Mesendoderm (in vitro differentiated cells): ENCODE measurements at places on chromosomes 6 and 20.
A peak's percentile ranks its signal among the peaks of the same experiment; 100 is the strongest.

GRCh38 chr6:48144021-48144420 lies 33.0 kb upstream of the PTCHD4 start:
- DNase-seq = peak; percentile 15

DNA sequence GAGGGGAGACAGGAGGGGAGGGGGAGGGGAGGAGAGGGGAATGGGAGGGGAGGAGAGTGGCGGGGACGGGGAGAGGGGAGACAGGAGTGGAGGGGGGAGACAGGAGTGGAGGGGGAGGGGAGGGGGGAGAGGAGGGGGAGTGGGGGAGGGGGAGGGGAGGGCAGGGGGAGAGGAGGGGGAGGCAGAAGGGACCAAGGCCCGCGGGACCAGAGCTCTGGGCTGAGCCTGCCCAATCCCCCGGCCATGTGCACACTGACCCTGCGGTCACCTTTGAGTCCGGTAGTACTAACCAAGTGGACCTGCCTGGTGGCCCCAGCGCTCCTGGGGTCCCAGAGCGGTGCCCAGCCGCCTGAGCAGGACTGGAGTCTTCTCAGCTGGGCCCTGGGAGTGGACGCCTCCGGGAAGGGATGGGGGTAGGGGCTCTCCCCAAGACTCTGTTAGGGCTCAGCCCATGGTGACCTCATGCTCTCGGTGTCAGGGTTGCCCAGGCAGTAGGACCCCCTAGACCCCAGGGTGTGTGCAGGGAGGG lies 471 bp upstream of the KCNQ2 start:
- no peak for DNase-seq

DNA sequence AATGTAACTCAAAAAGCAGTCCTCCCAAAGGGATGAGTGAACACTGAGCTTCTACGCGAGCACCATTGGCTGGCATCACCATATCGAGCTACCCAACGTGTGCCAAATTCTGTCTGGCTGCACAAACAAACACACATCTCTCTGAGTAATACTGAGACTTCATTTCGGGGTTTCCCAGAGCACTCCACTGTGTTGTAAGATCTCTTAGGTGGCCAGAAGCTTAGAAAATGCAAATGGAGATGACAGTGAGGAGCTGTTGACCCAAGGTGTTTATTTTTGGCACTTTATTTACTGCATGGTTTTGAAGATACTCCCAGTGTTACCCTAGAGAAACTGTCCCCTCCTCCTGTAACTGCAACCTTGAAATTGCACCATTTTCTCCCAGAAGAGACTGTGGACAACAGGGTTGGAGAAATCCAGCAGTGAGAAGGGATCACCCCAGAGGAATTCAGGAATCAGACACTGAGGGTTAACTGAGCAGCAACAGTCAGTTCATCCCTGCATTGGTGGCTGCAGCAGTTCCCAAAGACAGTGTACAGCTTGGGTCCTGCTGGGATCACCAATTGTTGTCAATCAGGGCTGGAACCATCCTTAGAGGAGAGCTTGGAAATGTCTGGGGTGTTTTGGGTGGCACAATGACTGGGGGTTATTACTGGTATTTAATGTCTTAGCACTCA lies 1.0 kb upstream of the RIPOR2 start:
- no peak for DNase-seq

DNA sequence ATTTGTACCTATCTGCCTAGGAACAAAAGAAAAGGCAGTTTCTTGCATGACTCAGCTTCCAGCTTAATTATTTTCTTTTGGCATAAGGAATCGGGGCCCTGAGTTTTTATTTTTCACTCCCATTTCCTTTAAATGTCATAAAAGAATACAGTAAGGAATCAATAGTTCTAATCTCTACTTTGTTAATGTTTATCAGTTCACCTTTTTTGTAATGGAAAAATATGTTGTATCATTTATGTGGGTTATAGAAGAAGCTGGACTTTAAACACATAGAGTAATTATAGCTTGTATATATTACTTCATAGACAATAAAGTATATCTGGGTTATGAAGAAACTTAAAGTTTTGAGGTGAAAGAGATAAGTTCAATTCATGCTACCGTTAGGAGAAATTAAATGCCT lies 1214.8 kb upstream of the GJE1 start:
- no peak for DNase-seq

DNA sequence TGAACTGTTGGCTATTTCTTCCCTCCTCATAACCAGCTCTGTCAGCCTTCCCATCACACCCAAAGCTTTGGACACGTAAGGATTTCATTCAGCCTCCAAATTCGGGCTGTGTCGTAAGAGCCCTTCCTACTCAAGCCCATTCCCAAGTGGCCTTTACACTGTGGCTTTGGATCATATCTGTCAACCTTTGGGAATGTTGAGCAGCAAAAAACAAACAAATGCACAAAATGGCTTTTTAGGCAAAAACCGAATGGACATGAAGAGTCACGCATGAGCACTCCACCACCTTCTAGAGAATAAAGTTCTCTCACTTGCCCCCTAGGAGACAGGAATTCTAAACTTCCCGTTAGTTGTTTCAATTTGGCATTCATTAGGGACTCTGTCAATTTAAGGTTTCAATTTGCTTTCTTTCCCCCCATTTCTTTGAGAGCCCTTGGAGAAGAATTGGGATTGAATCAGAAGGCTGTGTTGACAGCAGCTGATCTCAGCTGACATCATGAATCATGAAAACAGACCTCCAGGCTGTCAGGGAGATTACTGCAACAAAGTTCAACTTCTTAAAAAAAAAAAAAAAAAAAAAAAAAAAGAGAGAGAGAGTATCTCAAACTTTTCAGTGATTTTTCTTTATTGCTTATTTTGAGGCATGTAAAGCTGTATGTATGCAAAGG lies 110.3 kb downstream of the BCAS1 start:
- no peak for DNase-seq

DNA sequence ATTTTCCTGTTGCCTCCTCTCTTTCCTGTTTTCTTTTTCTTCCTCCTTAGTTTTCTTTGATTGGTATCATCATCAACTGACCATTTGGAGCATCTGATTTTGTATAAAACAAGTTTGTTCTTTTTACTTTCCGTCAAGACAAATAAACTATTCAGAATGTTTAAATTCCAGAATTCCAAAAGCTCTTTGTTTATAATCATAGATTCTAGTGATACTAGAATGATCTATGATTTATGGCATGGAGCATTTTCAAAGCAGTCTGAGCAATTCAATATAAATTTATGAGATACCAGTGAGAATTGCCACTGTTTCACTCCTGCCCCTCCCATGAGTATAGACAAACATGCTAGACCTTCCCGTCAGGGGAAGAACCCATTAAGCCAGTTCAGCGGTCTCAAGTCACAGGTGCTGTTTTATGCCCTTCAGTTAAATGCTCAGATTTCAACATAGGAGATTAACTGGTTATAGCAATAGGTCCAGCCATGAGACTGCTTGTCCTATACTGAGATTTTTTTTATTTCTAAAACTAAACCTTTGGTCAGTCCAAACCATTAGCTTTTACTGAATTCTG lies 60.7 kb downstream of the GRIK2 start:
- no peak for DNase-seq

DNA sequence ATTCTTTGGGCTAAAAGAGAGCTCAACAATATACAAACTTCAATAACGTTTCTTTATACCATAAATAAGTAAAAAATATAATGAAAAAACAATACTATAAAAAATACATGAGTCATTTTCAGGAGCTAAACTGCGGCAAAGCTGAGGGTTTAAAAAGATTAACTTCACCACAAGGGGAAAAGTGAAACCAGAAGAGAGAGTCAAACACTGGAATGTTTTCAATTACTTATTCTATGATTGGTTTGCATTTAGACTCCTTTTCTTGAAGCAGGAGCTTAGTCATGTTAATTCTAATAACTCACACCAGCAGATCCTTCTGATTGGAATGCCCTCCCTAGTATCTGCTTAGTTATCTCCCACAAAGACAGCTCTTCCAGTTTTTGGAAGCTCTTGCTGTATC lies 627.3 kb downstream of the UTRN start:
- no peak for DNase-seq

GRCh38 chr20:50930976-50931305 lies 296 bp downstream of the ADNP start:
- no peak for DNase-seq

DNA sequence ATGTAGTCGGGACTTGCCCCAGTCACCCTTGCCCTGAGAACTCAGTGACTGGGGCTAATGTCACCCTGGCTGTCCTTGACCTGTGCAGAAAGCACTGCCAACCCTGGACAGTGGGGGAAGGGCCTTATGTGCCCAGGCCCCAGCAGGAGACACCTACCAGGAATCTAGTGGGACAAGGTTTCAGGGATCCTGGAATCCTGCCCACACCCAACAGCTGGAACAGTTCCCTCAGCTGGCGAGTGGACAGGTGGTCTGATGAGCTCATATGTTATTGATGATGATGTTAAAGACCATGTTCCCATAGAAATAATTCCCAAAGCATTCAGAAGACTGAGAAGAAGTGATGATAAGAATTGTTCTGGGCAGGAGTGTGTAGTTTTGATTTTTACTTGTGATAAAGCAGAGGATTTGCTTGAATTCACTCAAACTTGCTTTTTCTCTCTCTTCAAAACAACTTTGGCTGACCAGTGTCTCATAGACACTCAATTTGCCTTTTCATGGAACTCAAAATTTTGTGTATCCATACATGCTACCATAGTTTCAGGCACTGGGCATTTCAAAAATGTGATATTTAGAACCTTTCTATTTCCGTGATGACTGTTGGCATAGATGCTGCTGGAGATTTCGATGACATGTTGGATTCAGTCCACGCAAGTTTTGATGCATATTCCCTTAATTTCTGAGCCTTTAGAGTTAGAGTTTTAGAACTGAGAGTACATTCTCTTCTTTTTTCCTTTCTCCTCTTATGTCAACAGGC lies 79.3 kb downstream of the SLC22A3 start:
- DNase-seq = no peak

GRCh38 chr6:63553208-63553607 lies 19.1 kb upstream of the LOC128125822 start:
- no peak for DNase-seq

DNA sequence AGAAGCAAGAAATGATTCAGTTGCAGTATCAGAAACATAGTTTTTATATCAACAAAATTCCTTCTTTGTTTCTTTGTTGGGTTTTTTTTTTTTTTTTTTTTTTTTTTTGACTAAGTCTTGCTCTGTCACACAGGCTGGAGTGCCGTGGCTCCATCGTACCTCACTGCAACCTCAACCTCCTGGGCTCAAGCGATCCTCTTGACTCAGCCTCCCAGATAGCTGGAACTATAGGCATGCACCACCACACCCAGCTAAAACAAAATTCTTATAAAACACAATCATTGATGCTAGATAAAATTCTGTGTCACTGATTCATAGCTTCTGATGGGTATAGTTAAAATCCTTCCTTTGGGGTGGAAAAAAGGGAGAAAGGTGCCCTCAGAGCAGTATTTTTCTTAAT lies 110.3 kb upstream of the TNFAIP3 start:
- DNase-seq = no peak

- DNase-seq = no peak
These were observed 22.8 kb downstream of the PLEKHG1 start for GRCh38 chr6:150622476-150622875.

DNA sequence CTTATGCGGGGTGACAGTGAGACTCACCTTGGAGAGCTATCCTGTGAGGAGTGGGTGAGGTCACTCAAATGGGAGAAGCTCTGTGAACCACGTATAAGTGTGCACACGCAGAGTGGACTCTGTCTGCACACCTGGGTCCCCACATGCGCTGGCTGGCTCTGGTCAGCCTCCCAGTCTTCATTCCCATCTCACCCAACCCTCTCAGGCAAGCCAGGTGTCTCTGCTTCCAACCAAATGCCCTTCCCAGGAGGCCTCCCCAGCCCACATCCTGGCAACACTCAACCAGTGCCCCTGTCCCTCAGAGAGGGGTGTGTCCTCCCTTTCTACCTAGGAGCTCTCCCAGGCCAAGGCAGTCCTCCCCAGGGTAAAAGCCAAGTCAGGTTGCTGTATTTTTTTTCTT lies 8.0 kb upstream of the PI16 start:
- no peak for DNase-seq

DNA sequence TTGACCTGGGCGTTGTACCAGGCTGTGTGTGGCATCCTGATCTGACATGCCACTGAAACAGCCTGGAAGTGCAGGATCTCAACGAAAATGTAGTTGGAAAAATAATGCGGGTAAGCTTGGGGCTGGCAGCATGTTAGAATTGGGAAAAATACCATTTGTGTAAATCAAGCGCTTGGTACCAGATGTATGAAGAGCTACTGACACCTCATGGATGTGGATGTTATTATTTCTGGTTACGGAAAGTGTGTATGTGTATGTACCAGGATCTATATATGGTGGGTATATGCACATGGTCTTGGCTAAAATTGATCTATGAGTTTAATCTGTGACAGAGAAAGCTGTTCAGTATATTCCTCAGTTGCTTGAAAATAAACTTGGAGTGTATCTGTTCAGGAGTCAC lies 22.7 kb downstream of the HIVEP1 start:
- no peak for DNase-seq

DNA sequence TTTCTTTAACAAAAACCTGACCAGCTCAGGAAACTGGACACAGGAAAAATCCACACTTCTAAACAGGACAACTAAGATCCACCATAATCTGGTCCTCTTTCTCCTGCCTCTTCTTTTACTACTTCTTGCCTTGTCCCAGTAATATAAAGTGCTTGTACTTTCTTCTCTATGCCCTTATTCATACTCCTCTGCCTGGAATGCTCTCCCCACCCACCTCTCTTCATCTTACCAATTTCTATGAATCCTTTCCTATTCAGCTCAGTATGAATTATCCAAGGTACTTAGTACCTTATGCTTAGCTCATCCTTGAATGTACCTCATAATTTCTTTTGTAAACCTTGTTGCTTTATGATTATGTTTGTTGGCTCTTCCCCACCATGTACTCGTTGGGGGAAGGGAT lies 159.4 kb downstream of the CDK19 start:
- no peak for DNase-seq

DNA sequence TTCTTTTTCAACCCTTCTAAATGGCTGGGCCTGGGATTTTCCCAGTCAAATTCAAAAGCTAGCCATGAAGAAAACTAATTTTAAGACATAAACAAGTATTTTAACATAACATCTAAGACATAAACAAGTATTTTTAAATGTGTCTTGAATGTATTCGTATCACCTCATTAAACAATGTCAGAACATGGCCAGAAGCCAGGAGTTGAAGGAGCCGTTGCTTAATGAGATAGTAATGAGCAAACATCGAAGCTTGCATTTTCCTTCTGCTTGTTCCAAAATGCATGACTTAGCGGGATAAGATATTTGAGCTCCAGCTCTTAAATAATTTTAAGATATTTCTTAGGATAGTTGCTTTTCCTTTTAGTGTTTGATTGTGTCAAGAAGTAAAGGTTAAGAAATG lies 4.2 kb upstream of the RNF182 start:
- no peak for DNase-seq

DNA sequence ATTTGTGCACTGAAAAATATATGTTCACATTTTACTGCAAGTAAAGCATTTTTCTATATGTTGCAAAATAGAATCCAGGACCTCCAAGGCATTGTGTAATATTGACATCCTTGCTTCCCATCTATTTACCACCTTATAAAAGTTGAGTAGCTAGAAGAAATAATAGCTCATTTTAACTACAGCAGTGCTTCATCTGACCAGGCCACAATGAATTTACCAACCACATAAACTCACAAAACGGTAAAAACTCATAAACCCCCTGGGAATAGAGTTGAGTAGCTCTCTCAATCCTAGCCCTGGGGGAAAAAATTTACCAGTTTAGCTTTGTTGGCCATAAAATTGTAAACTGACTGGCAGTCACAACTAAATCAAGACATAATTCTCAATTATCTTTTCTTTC lies 3.9 kb downstream of the ATXN1 start:
- DNase-seq = no peak
